ENCODE measurements at places on chromosomes 12 and 14.

DNA sequence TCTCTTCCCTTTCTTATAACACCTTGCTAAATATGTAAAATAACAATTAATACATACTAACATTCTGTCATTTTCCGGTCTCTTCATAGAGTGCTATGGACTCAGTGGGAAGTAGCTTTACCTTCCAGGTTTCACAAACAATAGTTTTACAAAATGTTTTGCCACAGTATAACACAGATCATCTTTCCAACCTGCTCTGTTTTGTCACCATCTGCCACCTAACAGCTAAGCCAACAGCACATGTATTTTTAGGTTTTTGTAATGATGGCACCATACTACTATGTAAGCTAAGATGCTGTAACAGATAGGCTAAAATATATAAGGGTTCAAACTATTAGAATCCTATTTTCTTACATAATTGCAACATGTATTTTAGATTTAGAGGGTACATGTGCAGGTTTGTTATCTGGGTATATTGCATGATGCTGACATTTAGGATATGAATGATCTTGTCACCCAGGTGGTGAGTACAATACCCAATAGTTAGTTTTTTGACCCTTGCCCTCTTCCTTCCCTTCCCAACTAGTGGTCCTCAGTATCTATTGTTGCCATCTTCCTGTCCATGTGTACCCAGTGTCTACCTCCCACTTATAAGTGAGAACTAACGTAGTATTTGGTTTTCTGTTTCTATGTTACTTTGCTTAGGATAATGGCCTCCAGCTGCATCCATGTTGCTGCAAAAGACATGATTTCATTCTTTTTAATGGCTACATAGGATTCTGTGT is 8.7 kb downstream of the RHOJ start:
- DNase-seq, result no peak
- H3K4me3 ChIP-seq, result no peak overlapping the region
- no peaks in the 10 kb centered on the region for H3K36me3 ChIP-seq
- H3K4me1 ChIP-seq, result peaks cover 6% of the 10 kb centered on the region
- H3K27ac ChIP-seq, result no peak overlapping the region

DNA sequence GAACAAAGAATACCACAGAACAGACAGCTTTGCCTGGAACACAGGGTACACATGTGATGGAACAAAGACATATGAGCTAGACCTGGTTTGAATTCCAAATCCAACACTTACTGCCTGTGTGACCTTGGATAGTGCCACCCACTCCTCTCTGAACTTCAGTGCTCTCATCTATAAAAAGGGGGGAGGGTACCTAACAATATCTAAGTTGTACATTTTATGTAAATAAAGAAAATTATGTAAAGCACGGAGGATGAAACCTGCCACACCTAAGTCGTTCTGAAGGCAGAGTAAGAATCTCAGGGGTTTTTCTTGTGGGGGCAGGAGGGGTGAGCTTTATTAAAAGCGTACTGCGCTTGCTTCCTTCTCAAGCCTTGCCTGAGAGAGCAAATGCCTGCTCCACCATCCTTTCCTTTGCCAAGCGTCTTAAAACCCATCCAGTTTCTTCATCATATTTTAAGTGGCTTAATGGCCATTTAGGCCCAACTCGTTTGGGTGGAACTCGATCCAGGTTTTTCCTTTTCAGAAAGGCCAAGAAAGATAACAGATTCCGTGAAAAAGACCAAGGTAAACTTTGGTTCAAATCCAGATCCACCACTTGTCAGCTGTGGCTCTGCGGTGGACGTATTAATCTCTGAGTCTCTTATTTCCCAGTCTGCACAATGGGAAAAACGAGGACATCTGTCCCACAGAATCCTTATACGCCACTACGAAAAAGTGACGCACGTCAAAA is 946 bp downstream of the DDX24 start:
- DNase-seq, result no peak
- H3K27me3 ChIP-seq, result no peaks in the 10 kb centered on the region
- H3K27ac ChIP-seq, result peak overlapping the region; percentile 94
- peaks cover 14% of the 10 kb centered on the region for H3K36me3 ChIP-seq
- peaks cover 51% of the 10 kb centered on the region for H3K4me1 ChIP-seq

DNA sequence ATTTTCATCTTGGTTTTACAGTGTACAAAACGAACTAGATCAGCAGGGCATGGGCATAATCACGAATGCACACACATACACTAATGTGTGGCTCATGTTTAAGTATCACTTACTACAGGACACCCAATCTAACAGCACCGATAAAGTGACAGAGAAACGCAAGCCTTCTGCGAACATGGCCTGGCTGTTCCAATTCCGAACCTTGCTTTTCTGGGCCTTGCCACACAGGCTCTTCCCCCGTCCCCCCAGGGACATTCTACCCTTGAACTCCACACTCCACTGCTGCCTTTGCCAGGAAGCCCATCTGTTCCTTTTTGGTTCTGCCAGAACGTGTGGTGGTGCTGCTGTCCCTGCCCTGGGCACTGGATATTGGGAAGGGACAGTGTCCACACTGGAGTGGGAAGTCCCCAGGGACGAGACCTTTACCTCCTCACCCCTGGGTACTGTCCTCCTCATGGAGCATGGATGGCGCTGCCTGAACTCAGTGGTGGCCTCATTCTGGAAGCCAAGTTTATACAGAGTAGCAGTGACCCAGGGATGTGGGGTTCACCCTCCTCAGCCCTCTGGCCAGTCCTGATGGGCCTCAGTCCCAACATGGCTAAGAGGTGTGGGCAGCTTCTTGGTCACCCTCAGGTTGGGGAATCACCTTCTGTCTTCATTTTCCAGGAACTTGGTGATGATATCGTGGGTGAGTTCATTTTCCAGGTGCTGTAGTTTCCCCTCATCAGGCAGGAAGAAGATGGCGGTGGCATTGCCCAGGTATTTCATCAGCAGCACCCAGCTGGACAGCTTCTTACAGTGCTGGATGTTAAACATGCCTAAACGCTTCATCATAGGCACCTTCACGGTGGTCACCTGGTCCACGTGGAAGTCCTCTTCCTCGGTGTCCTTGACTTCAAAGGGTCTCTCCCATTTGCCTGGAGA is 7.9 kb downstream of the SERPINA1 start:
- H3K27ac ChIP-seq, result no peak overlapping the region
- DNase-seq, result no peak
- H3K36me3 ChIP-seq, result no peaks in the 10 kb centered on the region
- no peaks in the 10 kb centered on the region for H3K4me1 ChIP-seq

DNA sequence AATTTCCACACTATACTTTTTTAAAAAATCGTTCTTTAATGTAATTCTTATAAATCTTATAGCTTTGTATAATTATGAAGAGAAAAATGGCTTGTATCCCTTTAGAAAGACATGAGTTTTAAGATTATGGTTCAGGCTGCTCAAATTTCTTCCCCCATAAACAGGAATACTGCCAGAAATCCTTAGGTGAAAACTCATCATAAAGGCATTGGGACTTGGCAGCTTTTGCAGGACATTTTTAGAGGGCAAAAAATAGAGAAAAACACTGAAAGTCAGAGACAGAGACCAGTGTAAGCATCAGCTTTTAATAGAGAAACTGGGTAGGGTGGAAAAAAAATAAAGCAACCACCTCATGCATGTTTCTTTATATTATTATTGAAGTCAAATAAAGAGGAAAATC is 29.1 kb downstream of the LRRK2 start:
- no peak for DNase-seq
- H3K4me1 ChIP-seq, result no peaks in the 10 kb centered on the region
- no peaks in the 10 kb centered on the region for H3K27me3 ChIP-seq
- H3K36me3 ChIP-seq, result peaks cover 26% of the 10 kb centered on the region

GRCh38 chr12:49368240-49368600 is 958 bp downstream of the SPATS2 start:
- H3K4me3 ChIP-seq, result peak overlapping the region; percentile 94
- H3K27me3 ChIP-seq, result no peaks in the 10 kb centered on the region

- peak overlapping the region; percentile 94 for H3K27ac ChIP-seq
- no peaks in the 10 kb centered on the region for H3K27me3 ChIP-seq
- no peak for DNase-seq
- H3K4me1 ChIP-seq, result peaks cover 43% of the 10 kb centered on the region
- no peaks in the 10 kb centered on the region for H3K36me3 ChIP-seq
These were observed 2.0 kb downstream of the PELI2 start for GRCh38 chr14:56120091-56120691.

- no peaks in the 10 kb centered on the region for H3K36me3 ChIP-seq
- no peak for DNase-seq
- no peak overlapping the region for H3K27ac ChIP-seq
- no peak overlapping the region for H3K4me3 ChIP-seq
These were observed 92.7 kb upstream of the SLC38A2 start for GRCh38 chr12:46465307-46465706.

GRCh38 chr14:60250257-60251035 is 1.4 kb downstream of the PPM1A start:
- H3K27ac ChIP-seq, result peak overlapping the region; percentile 98
- peak overlapping the region; percentile 69 for H3K4me3 ChIP-seq
- H3K36me3 ChIP-seq, result no peaks in the 10 kb centered on the region
- peaks cover 43% of the 10 kb centered on the region for H3K4me1 ChIP-seq

GRCh38 chr14:104843442-104844305 is 21.4 kb upstream of the CEP170B start:
- DNase-seq, result no peak
- H3K4me1 ChIP-seq, result peaks cover 20% of the 10 kb centered on the region
- H3K4me3 ChIP-seq, result peak overlapping the region; percentile 41
- H3K36me3 ChIP-seq, result no peaks in the 10 kb centered on the region
- H3K27me3 ChIP-seq, result peaks cover 3% of the 10 kb centered on the region

GRCh38 chr12:112226768-112227167 is 101.4 kb downstream of the TRAFD1 start:
- H3K27me3 ChIP-seq, result no peaks in the 10 kb centered on the region
- no peak for DNase-seq
- H3K4me1 ChIP-seq, result no peaks in the 10 kb centered on the region
- no peak overlapping the region for H3K4me3 ChIP-seq
- H3K36me3 ChIP-seq, result peaks cover 82% of the 10 kb centered on the region

GRCh38 chr14:64704743-64705380 is 638 bp downstream of the PLEKHG3 start:
- H3K4me3 ChIP-seq, result peak overlapping the region; percentile 70
- no peaks in the 10 kb centered on the region for H3K27me3 ChIP-seq
- peaks cover 64% of the 10 kb centered on the region for H3K4me1 ChIP-seq
- DNase-seq, result no peak
- no peaks in the 10 kb centered on the region for H3K36me3 ChIP-seq
- H3K27ac ChIP-seq, result peak overlapping the region; percentile 92

DNA sequence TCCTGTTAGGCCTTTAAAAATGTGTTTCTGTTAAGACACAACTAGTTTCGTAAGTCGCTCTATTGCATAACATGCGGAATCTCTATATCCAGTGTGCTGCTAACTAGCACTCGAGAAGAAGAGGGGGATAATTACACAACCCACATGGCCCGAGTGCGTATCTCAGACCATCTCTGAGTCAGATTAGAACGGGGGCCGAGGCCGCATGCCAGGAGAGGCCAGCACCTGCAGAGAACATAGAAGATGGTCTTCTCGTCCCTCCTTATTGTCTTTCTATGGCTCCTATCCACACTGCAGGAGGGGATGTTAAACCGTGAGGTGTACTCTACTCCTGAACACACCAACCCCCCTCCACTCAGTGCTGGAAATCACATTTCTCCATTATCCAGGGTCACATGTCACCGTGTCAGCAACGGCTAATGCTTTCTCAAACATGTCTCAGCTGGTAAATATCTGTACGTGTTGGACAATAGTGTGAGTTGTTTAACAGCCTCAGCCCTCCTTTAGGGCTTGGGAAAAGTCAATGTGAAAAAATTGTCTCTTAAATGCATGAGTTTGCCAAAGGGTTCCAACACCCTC is 56.3 kb downstream of the CCDC88C start:
- H3K27me3 ChIP-seq, result no peaks in the 10 kb centered on the region
- H3K27ac ChIP-seq, result peak overlapping the region; percentile 29
- H3K4me1 ChIP-seq, result no peaks in the 10 kb centered on the region
- H3K36me3 ChIP-seq, result no peaks in the 10 kb centered on the region
- H3K4me3 ChIP-seq, result no peak overlapping the region

Data from vagina (tissue), 2 donors.